Karpas-422 (cell line): ENCODE measurements at places on chromosomes 3 and 15.
A peak's percentile ranks its signal among the peaks of the same experiment; 100 is the strongest.

DNA sequence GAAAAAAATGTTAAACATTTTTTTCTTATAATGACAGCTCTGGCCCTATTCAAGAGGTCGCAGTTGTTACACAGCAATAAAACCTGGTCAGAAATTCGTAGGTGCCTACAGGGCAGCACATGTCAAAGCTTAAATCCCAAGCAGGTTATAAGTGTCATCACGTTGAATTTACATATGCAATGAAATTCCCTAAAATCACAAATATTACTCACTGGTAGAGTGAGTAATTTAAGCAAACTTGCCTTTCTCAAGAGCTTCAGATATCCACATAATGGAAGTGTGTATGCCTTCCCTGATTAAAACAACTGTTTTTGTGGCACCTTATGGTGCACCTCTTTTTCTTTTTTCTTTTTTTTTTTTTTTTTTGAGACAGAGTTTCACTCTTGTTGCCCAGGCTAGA is 90.7 kb upstream of the FNDC3B start:
- DNase-seq: no peak

- DNase-seq: peak; percentile 92
Measured at GRCh38 chr3:131796558-131797198, 238.1 kb downstream of the CPNE4 start.

DNA sequence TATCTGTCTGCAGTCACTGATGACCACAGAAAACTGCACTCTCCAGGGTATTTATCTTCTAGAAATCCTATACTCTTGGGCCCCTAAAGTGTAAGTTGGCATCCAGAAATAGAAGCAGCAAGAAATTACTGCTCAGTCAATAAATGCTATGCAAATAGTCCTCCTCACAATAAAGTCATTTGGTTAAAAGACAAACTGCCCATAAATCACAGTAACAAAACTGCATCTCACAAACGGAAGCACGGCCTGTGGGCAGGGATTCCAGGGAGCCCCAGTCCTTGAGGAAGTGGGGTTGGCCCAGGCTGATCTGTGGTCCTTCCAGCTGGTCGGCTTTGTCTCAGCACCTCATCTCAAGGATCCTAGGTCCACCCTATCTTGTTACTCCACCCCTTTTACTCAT is 29.7 kb upstream of the SPATA12 start:
- peak; percentile 68 for DNase-seq

- DNase-seq: no peak
Measured at GRCh38 chr3:53303957-53304356, 43.4 kb downstream of the DCP1A start.

DNA sequence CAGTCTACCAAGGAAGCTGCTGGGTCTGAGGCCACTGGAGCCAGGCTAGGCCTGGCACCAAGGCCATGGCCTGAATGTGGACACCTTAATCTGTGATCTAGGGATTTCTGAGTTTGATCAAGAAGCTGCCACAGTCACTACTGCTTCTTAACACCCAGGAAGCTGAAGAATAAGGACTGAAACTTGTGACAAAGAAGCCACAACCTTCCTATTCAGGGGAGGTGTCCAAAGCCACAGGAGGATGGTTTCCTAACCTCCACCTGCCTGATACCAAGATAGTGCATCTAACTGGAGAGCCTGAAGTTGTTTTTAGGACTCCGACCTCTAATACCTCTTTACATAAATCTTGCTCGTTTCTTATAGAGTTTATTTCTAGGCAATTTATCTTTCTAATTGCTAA is 5.5 kb upstream of the ANO10 start:
- DNase-seq: no peak

- no peak for DNase-seq
Measured at GRCh38 chr3:146382386-146382785, 87.0 kb downstream of the PLSCR2 start.

- no peak for DNase-seq
Measured at GRCh38 chr3:25658836-25659235, 5.9 kb downstream of the TOP2B start.

- no peak for DNase-seq
Measured at GRCh38 chr3:124597979-124598378, 132.3 kb upstream of the UMPS start.

DNA sequence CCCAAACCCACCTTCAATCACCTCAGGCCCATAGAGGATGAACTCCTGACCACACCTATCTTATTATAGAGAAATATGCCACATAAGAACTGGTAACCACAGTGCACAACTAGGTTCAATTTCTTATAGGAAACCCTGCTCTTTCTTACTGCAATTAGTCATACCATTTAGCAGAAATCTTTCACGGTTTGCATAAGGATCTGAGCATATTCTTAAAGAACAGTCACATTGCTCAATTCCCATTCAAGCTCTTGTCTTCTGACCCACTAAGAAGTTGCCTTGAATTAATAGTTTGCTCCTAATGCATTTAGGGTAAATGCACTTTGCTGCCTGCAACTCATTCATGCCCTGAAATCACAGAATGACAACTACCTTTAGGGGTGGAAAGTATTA is 9.2 kb downstream of the ERC2 start:
- DNase-seq: no peak

GRCh38 chr3:41419809-41420208 is 220.5 kb downstream of the CTNNB1 start:
- no peak for DNase-seq

- DNase-seq: no peak
Measured at GRCh38 chr3:161413127-161413854, 42.0 kb upstream of the SPTSSB start.

- DNase-seq: no peak
Measured at GRCh38 chr15:32030795-32031194, 480 bp downstream of the CHRNA7 start.

DNA sequence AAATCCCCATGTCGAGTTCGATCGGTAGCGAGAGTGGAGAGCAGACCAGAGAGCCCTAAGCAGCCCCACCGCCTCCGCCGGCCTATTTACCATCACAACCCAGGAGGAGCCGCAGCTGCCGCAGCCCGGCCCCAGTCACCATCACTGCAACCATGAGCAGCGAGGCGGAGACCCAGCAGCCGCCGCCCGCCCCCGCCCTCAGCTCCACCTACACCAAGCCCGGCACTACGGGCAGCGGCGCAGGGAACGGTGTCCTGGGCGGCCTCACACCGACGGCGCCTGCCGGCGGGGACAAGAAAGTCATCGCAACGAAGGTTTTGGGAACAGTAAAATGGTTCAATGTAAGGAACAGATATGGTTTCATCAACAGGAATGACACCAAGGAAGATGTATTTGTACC is 89.5 kb upstream of the TPM1 start:
- no peak for DNase-seq

- DNase-seq: peak; percentile 80
Measured at GRCh38 chr3:127734754-127735473, 62.2 kb downstream of the ABTB1 start.

- no peak for DNase-seq
Measured at GRCh38 chr15:62887113-62887570, 155.4 kb upstream of the TPM1 start.

GRCh38 chr15:25527118-25527517 is 88.3 kb upstream of the UBE3A start:
- no peak for DNase-seq

DNA sequence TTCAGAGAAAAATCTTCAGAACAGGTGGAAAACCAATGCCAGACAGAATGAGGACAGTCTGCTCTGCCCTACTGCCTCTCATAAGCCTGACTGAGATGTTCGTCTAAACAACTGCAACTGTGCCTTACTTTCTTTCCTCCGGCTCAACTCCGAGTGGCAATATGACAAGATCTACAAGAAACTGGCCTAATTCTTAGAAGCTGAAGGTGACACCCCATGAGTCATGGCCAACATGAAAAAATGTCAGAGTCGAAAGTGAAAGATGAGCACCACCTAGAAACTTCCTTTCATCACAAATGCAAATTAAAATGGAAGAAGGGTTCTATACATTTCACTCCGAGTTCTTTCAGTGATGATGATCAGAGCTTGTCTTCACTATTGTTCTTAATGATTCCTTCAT is 12.9 kb downstream of the PCYT1A start:
- DNase-seq: peak; percentile 91

- no peak for DNase-seq
Measured at GRCh38 chr3:22507709-22508108, 695.4 kb upstream of the UBE2E2 start.

GRCh38 chr3:126541628-126542339 is 16.9 kb downstream of the C3orf22 start:
- no peak for DNase-seq

- DNase-seq: no peak
Measured at GRCh38 chr3:110419601-110420000, 652.0 kb upstream of the NECTIN3 start.

GRCh38 chr3:73846951-73847350 is 222.2 kb upstream of the PDZRN3 start:
- no peak for DNase-seq

DNA sequence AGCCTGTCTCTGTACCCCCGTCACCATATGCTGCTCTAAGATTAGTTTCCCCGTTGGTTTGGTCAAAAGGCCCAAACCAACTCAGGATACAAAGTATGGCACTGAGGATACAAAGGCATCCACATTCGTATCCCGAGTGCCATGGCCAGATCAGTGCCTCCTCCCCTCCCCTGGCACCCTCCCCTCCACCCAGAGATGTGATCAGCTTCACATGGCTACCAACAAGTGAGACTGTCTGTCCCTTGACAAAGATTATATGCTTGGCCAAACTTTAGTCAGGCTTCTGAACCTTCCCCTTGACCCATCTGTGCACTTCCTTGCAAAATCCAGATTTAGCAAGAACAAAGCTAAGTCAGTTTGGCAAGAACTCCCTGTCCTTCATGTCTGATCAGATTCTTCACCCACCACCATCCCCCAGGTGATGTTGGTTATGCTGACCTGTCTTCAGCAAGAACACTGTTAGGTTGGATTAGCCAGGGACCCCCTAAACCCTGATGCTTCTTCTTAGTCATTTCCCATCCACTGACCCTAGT is 61.7 kb downstream of the KLF15 start:
- DNase-seq: no peak

GRCh38 chr3:120272286-120272685 is 12.7 kb downstream of the GPR156 start:
- DNase-seq: no peak

DNA sequence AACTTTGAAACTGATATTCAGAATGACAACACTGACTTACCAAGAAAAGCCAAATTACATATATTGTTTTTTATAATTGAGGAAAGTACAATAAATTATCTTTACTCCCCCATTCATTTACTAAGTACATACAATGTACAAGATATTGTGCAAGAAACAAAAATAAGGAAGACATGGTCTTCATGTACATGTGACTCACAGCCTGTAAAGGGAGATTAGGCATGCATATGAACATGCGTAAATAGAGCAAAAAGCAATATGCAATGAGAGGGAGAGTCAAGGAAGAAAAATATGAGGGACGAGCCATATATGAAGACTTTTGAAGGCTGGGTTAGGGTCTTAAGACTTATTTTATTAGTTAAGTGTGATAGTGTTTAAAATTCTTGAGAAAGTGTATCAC is 258.4 kb downstream of the GBE1 start:
- no peak for DNase-seq

DNA sequence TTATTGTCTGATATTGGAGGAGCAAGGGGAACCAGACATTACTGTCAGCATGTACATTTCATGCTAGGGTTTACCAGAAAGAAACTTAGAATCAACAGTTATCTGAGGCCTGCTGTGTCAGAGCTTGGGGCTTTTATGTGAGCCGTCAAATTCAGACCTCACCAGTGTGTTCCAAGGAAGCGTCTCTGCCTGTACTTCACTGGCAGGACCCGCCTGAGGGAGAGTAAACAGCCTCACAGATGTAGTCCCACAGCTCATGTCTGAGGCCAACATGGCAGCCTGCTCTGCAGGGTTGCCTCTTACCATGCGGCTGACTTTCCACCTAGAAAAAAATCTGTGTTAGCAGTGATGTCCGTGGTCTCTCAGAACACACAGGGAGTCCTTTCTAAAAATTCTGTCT is 74.3 kb downstream of the GHSR start:
- no peak for DNase-seq

DNA sequence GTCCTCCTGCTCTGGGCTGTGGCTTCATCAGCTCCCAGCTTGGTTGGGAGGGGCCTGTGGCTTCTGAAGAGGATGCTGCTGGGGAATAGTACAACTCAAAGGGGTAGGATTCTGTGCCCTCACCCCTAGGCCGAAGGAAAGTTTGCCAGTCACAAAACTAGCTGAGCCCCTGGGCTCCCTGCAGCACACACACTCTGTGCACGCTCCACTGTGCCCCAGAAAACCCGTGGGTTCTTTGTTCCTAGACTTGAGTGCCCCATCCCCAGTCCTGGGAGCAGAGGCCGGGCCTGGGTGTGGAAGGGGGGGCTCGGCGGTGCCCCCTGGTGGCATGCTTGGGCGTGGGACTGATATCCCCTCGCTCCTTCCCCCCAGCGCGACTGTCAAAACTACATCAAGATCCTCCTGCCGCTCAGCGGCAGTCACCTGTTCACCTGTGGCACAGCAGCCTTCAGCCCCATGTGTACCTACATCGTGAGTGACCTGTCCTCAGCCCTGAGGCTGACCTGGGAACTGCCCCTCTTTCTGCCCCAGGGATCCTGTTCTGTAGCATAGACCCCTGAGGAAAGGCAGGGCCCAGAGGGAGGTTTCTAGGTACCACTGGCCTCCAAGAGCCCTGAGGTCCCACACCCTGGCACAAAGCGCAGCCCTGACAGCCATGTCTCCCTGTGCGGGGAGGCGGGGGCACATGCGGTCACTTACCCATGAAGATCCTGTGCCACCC is 14.2 kb downstream of the CIB1 start:
- DNase-seq: peak; percentile 85

DNA sequence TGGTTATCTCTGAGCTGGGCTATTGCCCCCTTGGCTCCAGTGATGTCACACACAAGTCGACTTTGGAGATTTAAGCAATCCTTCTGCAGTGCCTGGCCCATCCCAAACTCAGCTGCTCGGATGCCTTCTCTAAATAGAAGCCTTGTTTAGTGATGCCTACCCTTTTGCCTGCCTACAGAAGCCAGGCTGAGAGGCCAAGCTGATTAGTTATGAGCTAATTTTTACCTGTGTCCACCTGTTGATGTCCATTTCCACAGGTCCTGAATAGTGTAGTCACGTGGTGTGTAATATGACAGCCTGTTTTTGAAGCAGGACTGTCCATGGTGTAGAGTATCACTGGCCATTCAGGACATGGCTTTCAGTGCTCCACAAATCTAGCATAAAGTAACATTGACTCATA is 45.5 kb downstream of the SSUH2 start:
- no peak for DNase-seq

GRCh38 chr3:72977060-72977808 is 19.4 kb upstream of the PPP4R2 start:
- DNase-seq: no peak

- DNase-seq: no peak
Measured at GRCh38 chr3:127700406-127700805, 27.7 kb downstream of the ABTB1 start.

DNA sequence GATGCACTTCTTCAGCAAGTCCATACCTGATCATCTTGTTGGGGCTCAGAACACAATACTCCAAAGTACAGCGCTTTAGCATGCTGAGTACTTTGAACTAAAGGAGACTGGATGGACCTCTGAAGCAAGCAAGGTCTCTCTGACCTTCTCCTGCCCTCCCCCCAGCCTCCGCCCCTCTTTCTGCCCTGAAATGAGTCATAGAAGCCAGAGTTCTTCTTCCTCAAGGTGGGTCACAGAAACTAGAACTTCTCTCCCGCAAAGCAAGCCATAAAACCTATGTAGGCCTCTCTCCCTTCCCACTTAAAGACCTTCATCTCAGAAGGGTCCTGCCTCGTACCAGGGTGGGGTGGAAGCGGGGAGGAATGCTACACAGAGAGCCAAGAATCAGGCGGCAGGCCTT is 230.5 kb upstream of the PROK2 start:
- no peak for DNase-seq
